Right ventricle myocardium superior (tissue), 1 donor: ENCODE measurements at places on chromosomes 5 and 9.

DNA sequence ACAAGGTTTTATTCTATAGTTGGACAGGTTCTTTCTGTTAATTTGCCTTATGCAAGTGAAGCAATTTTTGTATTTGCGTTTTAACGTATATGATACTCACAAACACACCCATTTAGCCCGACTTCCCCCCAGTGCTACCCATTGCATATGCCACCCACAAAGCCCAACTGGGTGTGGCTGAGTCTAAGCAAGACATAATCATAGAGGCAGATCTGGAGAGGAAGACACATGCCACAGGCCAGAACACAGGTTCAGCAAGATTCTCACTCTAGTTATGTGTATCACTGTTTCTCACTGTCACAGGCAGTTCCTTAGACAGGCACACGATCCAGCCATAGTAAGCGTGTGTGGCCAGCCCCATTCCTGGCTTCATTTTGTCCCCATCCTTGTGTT lies 29.0 kb upstream of the PUM3 start:
- no peak for DNase-seq

DNA sequence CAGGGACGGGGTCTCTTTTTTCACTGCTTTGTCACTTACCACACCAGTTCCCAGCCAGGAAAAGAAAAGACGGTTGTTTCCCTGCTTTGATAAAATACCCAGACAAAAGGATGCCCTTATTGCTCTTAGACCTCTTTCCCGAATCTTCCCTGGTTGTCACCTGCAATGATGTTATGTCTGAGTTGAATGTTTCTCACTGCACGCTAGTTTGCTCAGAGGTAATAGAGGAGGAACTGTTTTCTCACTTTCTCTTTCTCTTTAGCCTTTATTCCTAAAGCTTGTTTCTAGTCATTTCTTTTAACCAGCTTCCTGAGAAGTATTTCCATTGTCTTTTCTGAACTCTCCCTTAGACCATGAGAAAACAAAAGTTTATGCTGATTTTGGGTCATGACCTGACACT lies 32.9 kb downstream of the ACER2 start:
- no peak for DNase-seq

GRCh38 chr5:175466700-175467318 lies 11.6 kb upstream of the SFXN1 start:
- peak; percentile 69 for DNase-seq

- DNase-seq: no peak
Observed at GRCh38 chr5:32445287-32445758, 783 bp upstream of the ZFR start.

GRCh38 chr5:145743396-145744061 lies 91.6 kb downstream of the PRELID2 start:
- no peak for DNase-seq

- DNase-seq: peak; percentile 34
Observed at GRCh38 chr5:66967102-66967501, 229.5 kb downstream of the CD180 start.

DNA sequence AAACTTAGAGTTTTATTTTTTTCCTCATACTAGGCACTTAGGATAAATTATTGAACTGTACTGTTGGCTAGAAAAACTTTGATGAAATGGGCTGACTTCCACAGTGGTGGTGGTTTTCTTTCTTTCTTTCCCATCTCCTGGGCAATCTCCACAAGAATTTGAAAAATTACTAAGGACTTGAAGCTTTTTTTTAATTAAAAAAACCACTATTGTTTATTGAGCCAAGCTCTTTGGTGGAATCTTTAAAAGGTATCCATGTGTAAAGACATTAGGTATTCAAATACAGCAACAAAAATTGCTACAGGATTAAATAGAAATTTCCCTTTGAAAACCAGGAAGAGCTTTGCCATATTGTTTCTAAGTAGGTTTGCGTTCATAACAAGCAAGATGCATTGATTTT lies 14.1 kb downstream of the MARCHF6 start:
- DNase-seq: no peak

- no peak for DNase-seq
Observed at GRCh38 chr9:86816868-86817267, 130.4 kb downstream of the GAS1 start.

DNA sequence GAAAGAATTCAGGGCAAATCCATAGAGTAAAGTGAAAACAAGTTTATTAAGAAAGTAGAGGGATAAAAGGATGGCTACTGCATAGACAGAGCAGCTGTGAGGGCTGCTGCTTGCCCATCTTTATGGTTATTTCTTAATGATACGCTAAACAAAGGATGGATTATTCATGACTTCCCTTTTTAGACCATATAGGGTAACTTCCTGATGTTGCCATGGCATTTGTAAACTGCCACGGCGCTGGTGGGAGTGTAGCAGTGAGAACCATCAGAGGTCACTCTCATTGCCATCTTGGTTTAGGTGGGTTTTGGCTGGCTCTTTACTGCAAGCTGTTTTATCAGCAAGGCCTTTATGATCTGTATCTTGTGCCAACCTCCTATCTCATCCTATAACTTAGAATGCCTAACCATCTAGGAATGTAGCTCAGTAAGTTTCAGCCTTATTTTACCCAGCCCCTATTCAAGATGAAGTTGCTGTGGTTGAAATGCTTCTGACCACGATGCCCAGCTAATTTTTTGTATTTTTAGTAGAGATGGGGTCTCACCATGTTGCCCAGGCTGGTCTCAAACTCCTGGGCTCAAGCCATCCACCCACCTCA lies 42.1 kb downstream of the RFK start:
- no peak for DNase-seq

DNA sequence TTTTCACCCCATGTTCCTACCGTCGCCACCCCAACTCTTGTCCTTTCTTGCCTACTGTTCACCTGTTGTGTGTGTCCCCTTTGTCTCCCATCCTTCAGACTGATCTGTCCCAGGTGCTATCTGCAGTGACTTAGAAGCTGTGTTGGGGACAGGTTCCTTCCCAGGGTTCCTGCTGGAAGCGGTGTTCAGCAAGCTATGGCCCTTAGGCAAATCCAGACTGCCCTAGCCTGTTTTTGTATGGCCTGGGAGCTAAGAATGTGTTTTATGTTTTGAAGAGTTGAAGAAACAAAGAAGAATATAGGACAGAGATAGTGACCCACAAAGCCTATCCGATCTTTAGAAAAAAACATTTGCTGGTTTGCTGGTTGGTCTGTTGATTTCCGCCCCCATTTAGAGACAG lies 236.4 kb downstream of the GOLPH3 start:
- DNase-seq: no peak
